ENCODE measurements at places on chromosomes 3 and 15. TPM values are rescaled to one million over a fixed set of nuclear protein-coding genes. Genes with fewer than 3 reads are reported as not detected.

Gene PAK6
- 0.65 TPM for total RNA-seq

Gene SSUH2
- total RNA-seq: 1.6 TPM

Gene HTR3E
- total RNA-seq: not detected

Gene PCLAF
- 163 TPM for total RNA-seq

Gene MASP1
- not detected for total RNA-seq

Gene GPR62
- not detected for total RNA-seq

Gene PLA1A
- total RNA-seq: 0.56 TPM
